HCT116 (cell line): ENCODE measurements at places on chromosomes 3 and 15. TPM values are rescaled to one million over a fixed set of nuclear protein-coding genes. Genes with fewer than 3 reads are reported as not detected.

GRCh38 chr3:44136421-44136820, 105.3 kb upstream of the TOPAZ1 start:
- H3K27ac ChIP-seq: no peak overlapping the region
- no peaks in the 10 kb centered on the region for H3K4me1 ChIP-seq
- H3K27me3 ChIP-seq: peaks cover 37% of the 10 kb centered on the region
- no peaks in the 10 kb centered on the region for H3K36me3 ChIP-seq

DNA sequence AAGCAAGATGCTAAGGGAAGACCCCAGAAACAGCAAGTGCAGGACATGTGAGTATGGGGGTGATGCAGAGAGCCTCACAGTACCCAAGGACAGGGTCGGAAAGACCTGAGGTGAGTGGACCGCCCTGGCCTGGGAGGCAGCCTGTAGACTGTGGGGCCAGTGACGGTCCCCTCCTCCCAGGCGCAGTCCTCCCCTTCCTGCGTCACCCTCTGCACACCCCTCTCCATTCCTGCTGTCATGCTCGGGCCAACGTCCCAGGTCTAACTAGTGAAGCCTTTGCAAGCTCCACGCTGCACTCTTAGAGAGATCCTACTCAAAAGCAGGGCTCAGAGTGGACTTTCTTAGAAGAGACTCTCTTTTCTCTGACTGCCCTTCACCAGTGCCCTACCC, 41.6 kb downstream of the TM2D3 start:
- no peak overlapping the region for H3K4me3 ChIP-seq
- DNase-seq: no peak
- no peak overlapping the region for H3K27ac ChIP-seq
- peaks cover 7% of the 10 kb centered on the region for H3K4me1 ChIP-seq

- H3K4me3 ChIP-seq: no peak overlapping the region
- DNase-seq: no peak
- peaks cover 9% of the 10 kb centered on the region for H3K4me1 ChIP-seq
Observed at GRCh38 chr3:15152184-15152583, 53.2 kb upstream of the RBSN start.

The CD200R1 gene
- not detected for total RNA-seq

GRCh38 chr3:23275814-23276213, 72.7 kb downstream of the UBE2E2 start:
- H3K36me3 ChIP-seq: no peaks in the 10 kb centered on the region
- peaks cover 4% of the 10 kb centered on the region; the same call in 1 of the 2 replicates for H3K27me3 ChIP-seq
- no peaks in the 10 kb centered on the region for H3K4me1 ChIP-seq
- H3K4me3 ChIP-seq: no peak overlapping the region
- DNase-seq: no peak

GRCh38 chr15:33111041-33111451, 83.5 kb downstream of the FMN1 start:
- no peaks in the 10 kb centered on the region for H3K27me3 ChIP-seq
- DNase-seq: no peak
- no peaks in the 10 kb centered on the region for H3K36me3 ChIP-seq
- H3K4me3 ChIP-seq: no peak overlapping the region

The RPSA gene
- 2,486 TPM for total RNA-seq

GRCh38 chr3:142244056-142244455, 18.7 kb upstream of the GK5 start:
- no peak overlapping the region for H3K27ac ChIP-seq
- H3K36me3 ChIP-seq: no peaks in the 10 kb centered on the region
- no peaks in the 10 kb centered on the region for H3K4me1 ChIP-seq
- no peak for DNase-seq
- no peak overlapping the region for H3K4me3 ChIP-seq
